ENCODE measurements at places on chromosomes 4 and X.

DNA sequence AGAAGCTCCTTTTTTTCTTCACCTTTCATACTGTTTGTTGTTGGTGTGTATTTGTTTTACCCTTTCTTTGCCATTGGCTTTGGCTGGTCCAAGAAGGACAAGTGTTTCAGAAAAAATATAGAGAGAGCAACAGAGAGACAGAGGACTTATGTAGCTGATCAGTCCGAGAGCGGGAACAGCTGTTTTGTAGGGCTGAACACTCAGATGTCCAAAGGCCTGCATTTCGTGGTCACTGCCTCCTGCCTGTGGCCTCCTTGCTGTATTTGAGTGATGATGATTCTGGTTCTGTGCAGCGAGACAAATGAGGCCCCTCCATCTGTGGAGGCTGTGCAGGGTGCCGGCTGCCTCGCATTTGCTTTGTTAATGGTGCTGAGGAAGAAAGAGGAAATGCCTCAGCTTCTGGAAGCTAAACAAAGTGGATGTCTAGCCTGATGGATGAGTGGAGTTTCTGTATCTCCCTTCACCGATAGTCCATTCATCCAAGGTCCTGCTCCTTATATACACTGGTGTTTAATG lies 19.8 kb upstream of the STOX2 start:
- no peak for DNase-seq

GRCh38 chr4:119028296-119028695 lies 107.3 kb upstream of the MYOZ2 start:
- no peak for DNase-seq

GRCh38 chr4:15665753-15666365 lies 10.7 kb upstream of the FBXL5 start:
- DNase-seq = peak; percentile 93

DNA sequence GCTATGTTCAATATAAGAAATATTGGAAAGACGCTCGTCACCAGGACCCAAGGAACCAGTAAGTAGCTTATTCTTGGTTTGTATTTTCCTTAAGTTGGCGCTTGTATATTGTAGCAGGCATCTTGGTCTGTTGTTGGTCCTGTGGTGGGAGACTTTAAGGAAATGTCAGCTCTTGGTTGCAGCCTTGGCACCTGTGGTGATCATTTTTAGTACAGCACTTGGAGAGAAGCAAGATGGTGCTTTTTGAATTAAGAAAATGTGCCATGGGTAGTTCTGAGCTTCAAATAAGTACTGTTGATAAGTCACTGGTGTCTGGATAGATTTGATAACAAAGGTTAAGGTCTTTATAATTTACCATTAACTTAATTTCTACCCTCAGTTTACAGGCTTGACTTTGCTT lies 1.1 kb downstream of the RPS3A start:
- DNase-seq = no peak

- no peak for DNase-seq
These were observed 497 bp downstream of the HPGD start for GRCh38 chr4:174521800-174522182.

All from MV-4-11 (cell line).